ENCODE measurements at places on chromosomes 7 and 10. TPM values are rescaled to one million over a fixed set of nuclear protein-coding genes. Genes with fewer than 3 reads are reported as not detected.
A peak's percentile ranks its signal among the peaks of the same experiment; 100 is the strongest.

The PNLIPRP1 gene
- 1.2 TPM for total RNA-seq

The AGR2 gene
- total RNA-seq, result not detected

The MBL2 gene
- total RNA-seq, result not detected

The SFRP5 gene
- total RNA-seq, result 4.3 TPM

The CCL24 gene
- total RNA-seq, result 0.57 TPM

The ADRA2A gene
- total RNA-seq, result 0.47 TPM

The NEBL gene
- 620 TPM for total RNA-seq

The CTNNA3 gene
- total RNA-seq, result 116 TPM

The SLC26A5 gene
- total RNA-seq, result not detected

GRCh38 chr7:106415433-106415832, 130.7 kb upstream of the NAMPT start:
- no peaks in the 10 kb centered on the region for H3K4me1 ChIP-seq
- H3K36me3 ChIP-seq, result no peaks in the 10 kb centered on the region
- H3K27me3 ChIP-seq, result no peaks in the 10 kb centered on the region
- DNase-seq, result no peak
- no peak overlapping the region for H3K27ac ChIP-seq
- H3K4me3 ChIP-seq, result no peak overlapping the region

GRCh38 chr10:63273577-63273976, 140.4 kb downstream of the NRBF2 start:
- peaks cover 27% of the 10 kb centered on the region for H3K4me1 ChIP-seq
- H3K36me3 ChIP-seq, result no peaks in the 10 kb centered on the region
- peak overlapping the region; percentile 26 for H3K27ac ChIP-seq
- no peak for DNase-seq
- no peak overlapping the region for H3K4me3 ChIP-seq
- no peaks in the 10 kb centered on the region for H3K27me3 ChIP-seq

DNA sequence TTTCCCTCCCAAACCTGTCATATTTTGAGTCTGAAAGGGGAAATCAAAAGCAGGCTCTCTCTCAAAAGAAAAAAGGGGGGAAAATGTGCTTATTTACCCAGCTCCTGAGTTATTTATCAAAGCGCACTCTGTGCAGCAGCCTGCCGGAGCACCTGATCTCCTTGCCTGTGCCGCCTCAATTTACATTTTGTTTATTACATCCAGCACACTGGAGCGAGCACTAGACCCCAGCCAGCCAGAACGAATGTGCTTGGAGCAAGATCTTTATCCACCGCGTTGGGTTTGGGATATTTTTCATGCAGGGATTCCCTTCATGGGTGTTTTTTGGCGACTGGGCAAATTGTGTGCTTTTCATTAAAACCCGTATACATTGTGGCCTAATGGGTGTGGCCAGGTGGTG, 161.9 kb upstream of the INSYN2A start:
- H3K27ac ChIP-seq, result no peak overlapping the region
- no peak overlapping the region for H3K4me3 ChIP-seq
- H3K27me3 ChIP-seq, result no peaks in the 10 kb centered on the region
- H3K36me3 ChIP-seq, result peaks cover 21% of the 10 kb centered on the region
- H3K4me1 ChIP-seq, result no peaks in the 10 kb centered on the region

DNA sequence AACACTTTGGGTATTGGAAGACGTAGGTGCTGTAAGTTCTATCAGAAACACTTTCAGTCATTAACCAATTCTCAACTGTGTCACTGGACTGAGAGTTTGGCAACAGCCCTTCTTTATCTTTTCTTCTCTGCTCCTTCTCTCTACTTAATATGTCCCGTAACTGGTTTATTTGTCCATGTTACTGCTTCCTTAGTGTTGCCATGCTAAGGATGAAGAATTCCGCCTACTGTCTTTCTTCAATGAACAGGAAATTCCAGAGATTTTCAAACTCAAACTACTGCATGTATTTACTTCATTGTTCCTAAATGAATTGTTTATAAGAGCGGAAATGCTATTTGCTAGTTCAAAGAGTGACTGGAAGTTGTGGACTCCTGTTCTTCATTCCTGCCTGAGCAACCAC, 143.7 kb downstream of the TAX1BP1 start:
- DNase-seq, result no peak
- no peaks in the 10 kb centered on the region for H3K36me3 ChIP-seq
- no peak overlapping the region for H3K27ac ChIP-seq
- H3K27me3 ChIP-seq, result no peaks in the 10 kb centered on the region
- no peak overlapping the region for H3K4me3 ChIP-seq
- peaks cover 42% of the 10 kb centered on the region for H3K4me1 ChIP-seq

- no peak overlapping the region for H3K27ac ChIP-seq
- no peaks in the 10 kb centered on the region for H3K36me3 ChIP-seq
- H3K4me3 ChIP-seq, result no peak overlapping the region
Observed at GRCh38 chr10:26854524-26854923, 6.2 kb downstream of the ABI1 start.

- no peak for DNase-seq
- H3K4me3 ChIP-seq, result peak overlapping the region; percentile 49
- no peaks in the 10 kb centered on the region for H3K36me3 ChIP-seq
- H3K27me3 ChIP-seq, result peaks cover 97% of the 10 kb centered on the region
- H3K27ac ChIP-seq, result no peak overlapping the region
Observed at GRCh38 chr7:155457544-155458110, 302 bp upstream of the EN2 start.

DNA sequence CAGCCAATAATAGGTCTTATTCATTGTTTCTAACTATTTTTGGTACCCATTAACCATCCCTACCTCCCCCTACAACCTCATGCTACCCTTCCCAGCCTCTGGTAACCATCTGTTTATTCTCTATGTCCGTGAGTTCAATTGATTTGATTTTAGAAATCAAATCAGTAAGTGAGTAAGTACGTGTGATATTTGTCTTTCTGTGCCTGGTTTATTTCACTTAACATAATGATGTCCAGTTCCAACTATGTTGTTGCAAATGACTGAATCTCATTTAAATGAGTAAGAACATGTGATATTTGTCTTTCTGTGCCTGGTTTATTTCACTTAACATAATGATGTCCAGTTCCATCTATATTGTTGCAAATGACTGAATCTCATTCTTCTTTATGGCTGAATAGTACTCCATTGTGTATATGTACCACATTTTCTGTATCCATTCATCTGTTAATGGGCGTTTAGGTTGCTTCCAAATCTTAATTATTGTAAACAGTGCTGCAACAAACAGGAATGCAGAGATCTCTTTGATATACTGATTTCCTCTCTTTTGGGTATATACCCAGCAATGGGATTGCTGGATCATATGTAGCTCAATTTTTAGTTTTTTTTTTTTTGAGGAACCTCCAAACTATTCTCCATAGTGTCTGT, 49.7 kb upstream of the BICC1 start:
- no peaks in the 10 kb centered on the region for H3K27me3 ChIP-seq
- no peak overlapping the region for H3K27ac ChIP-seq
- no peaks in the 10 kb centered on the region for H3K4me1 ChIP-seq

DNA sequence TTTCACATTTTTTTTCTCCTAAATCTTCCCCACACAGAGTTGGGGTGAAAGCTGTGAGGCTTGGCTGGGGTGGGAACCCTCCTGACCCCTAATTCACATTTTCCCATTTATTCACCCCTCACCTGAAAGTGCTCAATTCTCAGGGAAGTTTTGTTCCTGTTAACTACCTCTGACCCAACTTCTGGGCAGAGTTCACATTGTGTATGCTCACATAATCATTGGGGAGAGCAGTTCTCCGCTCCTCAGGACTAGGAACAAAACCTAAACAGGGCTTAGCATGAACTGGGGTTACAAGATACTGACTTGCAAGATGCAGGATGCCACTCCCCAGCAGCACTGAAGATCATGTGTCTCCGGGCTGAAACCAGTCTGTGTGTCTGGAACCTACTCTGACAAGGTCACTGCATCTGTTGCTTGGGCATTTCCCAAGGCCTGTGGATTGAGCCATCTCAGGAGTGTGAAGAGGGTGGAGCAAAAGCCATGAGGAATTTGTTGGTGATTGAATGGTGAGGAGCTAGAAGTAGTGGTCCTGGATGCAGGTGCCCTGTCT, 258.1 kb upstream of the IGFBP3 start:
- no peak for DNase-seq
- no peak overlapping the region for H3K4me3 ChIP-seq
- H3K27me3 ChIP-seq, result no peaks in the 10 kb centered on the region
- no peaks in the 10 kb centered on the region for H3K36me3 ChIP-seq

- no peaks in the 10 kb centered on the region for H3K36me3 ChIP-seq
- no peaks in the 10 kb centered on the region for H3K27me3 ChIP-seq
- DNase-seq, result peak; percentile 58
Observed at GRCh38 chr7:66748791-66749190, 8.3 kb downstream of the RABGEF1 start.

GRCh38 chr10:4316161-4316810, 509.7 kb upstream of the AKR1E2 start:
- no peaks in the 10 kb centered on the region for H3K27me3 ChIP-seq
- no peak overlapping the region for H3K27ac ChIP-seq
- DNase-seq, result peak; percentile 22
- no peaks in the 10 kb centered on the region for H3K36me3 ChIP-seq
- peaks cover 19% of the 10 kb centered on the region for H3K4me1 ChIP-seq
- H3K4me3 ChIP-seq, result no peak overlapping the region

DNA sequence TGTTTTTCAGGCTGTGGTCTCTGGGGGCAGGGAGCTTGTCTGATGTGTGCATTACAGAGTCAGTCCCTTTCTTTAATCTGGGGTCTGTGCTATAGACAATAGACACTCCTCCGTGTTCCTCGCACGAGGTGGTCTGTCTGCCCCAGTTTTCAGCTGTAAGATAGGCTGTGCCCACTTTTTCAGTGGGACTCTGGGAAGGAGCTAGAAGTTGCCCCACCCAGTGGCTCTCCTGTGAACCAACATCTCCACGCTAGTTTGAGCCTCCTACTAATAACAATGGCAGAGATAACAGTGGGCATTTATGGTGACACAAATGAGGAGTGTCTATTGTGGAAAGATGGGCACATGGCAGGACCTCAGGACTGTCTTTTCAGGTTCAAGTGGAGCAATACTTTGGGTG, 44.0 kb downstream of the ADRB1 start:
- no peaks in the 10 kb centered on the region for H3K27me3 ChIP-seq
- no peak for DNase-seq
- H3K4me3 ChIP-seq, result no peak overlapping the region
- H3K4me1 ChIP-seq, result no peaks in the 10 kb centered on the region

- H3K27me3 ChIP-seq, result no peaks in the 10 kb centered on the region
- H3K36me3 ChIP-seq, result peaks cover 17% of the 10 kb centered on the region
- H3K4me3 ChIP-seq, result no peak overlapping the region
Observed at GRCh38 chr10:94353336-94353735, 9.4 kb downstream of the NOC3L start.

DNA sequence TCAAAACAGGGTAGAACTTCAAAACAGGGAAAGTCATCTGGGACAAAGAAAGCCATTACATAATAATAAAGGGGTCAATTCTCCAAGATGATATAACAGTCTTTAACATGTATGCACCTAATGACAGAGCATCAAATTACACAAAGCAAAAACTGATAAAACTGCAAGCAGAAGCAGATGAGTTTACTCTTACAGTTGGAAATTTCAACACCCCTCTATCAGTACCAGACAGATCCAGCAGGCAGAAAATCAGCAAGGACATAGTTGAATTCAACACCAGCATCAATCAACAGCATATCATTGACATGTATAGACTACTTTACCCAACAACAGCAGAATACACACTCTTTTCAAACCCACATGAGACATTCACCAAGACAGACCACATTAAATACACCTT, 233.0 kb upstream of the NEBL start:
- no peaks in the 10 kb centered on the region for H3K4me1 ChIP-seq
- no peaks in the 10 kb centered on the region for H3K36me3 ChIP-seq
- H3K4me3 ChIP-seq, result no peak overlapping the region
- H3K27me3 ChIP-seq, result no peaks in the 10 kb centered on the region
- DNase-seq, result no peak

- peaks cover 12% of the 10 kb centered on the region for H3K36me3 ChIP-seq
- no peaks in the 10 kb centered on the region for H3K27me3 ChIP-seq
- peak overlapping the region; percentile 97 for H3K27ac ChIP-seq
- H3K4me3 ChIP-seq, result peak overlapping the region; percentile 88
- no peak for DNase-seq
Observed at GRCh38 chr10:113681533-113682470, 2.1 kb downstream of the CASP7 start.

GRCh38 chr7:30503274-30504212, 1.1 kb downstream of the GGCT start:
- peak overlapping the region; percentile 88 for H3K4me3 ChIP-seq
- no peaks in the 10 kb centered on the region for H3K36me3 ChIP-seq
- DNase-seq, result no peak
- H3K4me1 ChIP-seq, result peaks cover 29% of the 10 kb centered on the region

- H3K36me3 ChIP-seq, result no peaks in the 10 kb centered on the region
- no peaks in the 10 kb centered on the region for H3K27me3 ChIP-seq
- no peak overlapping the region for H3K4me3 ChIP-seq
Observed at GRCh38 chr10:44193166-44193565, 191.7 kb downstream of the CXCL12 start.

- H3K27me3 ChIP-seq, result no peaks in the 10 kb centered on the region
- H3K27ac ChIP-seq, result no peak overlapping the region
- H3K4me3 ChIP-seq, result no peak overlapping the region
- no peaks in the 10 kb centered on the region for H3K4me1 ChIP-seq
Observed at GRCh38 chr10:73086816-73087215, 9.8 kb downstream of the P4HA1 start.
